ENCODE measurements at places on chromosomes 2 and 18.

DNA sequence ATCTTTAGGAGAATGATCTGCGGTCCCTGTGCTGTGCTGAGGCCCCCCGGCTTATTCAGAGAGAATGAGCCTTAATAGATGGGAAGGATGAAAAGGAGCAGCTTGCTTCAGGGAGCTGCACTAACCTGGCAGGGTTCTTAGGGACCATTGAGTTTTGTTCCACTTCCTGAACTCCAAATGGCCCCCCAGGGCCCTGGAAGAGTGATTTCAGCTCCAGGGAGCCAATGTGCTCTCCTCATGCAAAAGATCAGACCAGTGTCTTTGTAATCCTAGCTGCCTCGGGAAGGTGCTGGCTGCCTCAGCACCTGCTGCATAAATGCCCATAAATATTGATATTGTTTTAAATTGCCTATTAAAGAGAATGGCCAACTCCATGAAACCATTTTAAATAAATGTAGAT is 210.2 kb downstream of the NCK2 start:
- no peak for DNase-seq

DNA sequence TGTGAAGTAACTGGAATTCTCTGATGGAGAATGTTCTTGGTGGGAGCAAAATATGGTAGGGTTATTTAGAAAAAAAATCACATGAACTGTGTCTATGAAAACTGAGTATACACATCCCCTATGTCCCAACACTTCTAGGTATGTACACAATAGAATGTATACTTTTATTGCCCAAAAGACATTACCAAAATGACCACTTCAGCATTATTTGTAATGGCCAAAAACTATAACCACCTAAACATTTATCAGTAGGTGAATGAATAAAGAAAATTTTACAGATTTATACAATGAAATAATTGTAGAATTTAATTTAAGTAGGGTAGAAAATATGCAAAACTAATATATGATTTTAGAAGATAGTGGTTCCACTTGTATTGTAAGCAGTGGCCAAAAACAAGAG is 462.8 kb downstream of the KCNJ3 start:
- DNase-seq: no peak

DNA sequence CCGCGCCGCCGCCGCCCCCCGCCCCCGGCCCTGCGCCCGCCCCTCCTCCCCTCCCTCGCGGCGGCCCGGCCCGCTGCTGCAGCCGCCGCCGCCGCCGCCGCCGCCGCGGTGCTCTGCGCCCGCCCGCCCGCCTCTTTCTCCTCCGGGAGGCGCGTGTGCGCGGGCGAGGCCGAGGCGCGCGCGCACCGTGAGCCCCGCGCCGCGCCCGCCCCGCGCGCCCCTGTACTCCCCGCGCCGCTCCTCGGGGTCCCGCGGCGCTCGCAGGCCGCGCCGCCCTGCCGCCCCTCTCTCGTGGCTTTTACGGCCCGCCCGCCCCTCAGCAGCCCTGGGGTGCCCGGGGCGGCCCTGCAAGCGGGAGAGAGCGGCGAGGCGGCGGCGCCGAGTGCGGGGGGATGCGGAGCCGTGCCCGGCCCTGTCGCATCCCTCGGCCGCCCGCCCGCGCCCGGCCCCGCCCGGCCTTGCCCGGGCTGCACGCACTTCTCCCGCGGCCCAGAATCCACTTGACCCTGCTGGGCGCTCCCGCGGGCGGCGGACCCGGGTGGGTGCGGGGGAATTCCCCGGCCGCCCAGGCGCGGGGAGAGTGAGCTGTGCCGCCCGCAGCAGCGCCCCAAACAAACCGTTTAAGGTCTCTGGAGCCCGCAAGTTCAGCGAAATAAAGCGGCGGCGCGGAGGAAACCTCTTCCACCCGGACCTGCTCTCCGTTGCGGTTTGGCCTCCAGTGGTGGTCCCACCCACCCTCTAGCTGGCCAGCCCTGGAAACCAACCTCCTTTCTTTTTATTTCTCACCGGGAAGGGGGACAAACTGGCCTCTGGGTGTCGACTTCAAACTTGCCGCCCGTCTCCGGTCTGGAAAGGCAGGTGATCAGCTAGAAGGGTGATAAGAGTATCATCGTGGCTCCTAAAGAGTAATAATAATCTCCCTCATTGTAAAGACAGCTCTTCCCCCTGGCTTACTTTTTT is 37.4 kb downstream of the AFF3 start:
- DNase-seq: no peak

GRCh38 chr2:227848586-227848985 is 22.8 kb upstream of the DAW1 start:
- peak; percentile 31 for DNase-seq

GRCh38 chr2:160486341-160486740 is 7.3 kb downstream of the RBMS1 start:
- DNase-seq: no peak

DNA sequence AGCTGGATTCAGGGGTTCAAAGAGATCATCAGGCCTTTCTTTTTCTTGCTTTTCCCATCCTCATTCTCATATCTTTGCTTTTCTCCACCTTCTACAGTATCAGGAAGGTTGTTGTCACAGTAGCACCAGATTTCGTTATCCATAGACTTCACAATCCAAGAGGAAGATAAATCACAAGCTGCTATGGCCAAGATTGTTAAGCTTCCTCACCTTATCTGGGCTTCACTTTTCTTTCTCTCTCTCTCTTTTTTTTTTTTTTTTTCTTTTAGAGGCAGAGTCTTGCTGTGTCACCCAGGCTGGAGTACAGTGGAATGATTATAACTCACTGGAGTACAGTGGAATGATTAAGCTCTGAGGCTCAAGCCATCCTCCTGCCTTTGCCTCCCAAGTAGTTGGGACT is 93.5 kb downstream of the TTC27 start:
- DNase-seq: no peak

DNA sequence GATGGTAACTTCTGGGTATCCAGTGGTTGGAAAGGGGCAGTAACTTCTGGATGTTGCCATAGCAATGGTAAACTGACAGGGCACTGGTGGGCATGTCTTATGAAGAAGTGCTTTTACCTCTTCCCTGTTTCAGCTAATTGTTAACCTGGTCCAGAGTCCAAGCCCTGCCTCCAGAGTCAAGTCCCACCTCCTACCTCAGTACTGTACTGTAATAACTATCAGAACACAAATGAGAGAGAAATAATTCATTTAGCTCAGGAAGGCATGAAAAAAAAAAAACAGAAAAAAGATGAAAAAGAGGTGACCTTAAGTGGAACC is 237.0 kb downstream of the ZNF804A start:
- DNase-seq: no peak

- no peak for DNase-seq
Observed at GRCh38 chr2:61272421-61273070, 110.6 kb downstream of the C2orf74 start.

DNA sequence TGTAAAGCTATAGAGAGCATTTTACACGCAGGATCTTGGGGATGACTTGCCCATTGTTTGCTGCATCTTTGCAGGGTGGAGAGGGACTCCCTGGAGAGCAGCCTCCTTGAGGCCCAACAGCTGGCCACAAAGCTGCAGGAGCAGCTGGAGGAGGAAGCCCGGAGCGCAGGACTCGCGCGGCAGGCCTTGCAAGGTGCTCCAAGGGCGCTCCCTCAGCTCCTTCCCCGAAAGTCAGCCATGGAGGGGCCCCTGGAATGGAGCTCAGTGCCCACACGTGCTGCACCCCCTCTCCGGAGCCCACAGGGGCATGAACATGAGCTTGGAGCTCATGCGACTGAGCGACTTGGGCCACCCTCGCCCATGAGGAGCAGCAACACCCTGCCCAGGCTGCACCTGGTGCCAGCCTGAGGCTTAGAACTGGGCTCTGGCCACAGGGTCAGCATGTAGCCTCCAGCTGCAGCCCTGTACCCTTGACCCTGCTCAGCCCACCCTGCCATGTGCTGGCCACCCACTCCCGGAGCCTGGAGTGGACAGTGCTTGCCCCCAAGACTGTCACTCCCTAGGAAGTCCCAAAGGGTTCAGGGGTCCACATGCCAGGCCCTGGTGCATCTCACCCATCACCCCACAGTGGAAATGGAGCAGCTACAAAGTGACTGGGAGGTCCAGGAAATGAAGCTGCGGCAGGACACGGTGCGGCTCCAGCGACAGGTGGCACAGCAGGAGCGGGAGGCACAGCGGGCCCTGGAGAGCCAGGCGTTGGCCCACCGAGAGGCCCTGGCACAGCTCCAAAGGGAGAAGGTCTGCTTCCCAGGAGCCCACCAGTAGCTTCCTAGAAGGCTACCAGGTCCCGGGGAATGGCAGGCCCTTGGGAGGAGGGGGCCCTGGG is 43.0 kb downstream of the CROCC2 start:
- no peak for DNase-seq

DNA sequence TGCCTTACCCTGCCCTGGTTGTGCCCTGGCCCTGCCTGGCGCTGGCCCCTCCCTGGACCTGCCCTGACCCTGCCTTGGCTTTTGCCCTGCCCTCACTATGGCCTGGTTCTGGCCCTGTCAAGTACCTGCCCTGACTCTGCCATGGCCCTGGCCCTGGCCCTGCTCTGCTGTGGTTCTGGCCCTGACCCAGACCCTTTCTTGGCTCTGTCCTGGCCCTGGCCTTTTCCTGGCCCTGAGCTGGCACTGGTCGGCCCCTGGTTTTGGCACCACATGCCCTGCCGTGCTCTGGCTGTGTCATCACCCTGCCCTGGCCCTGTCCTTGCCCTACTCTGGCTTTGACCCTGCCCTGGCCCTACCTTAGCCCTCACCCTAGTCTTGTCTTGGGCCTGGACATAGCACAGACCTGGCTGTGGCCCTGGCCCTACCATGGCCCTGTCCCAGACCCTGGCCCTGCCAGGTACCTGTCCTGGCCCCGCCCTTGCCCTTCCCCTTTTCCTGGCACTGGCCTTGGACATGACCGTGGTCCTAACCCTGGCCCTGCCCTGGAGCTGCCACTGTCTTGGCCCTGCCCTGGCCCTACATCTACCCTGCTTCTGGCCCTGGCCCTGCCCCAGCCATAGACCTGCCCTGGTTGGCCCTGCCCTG is 4.8 kb upstream of the ANKRD62 start:
- DNase-seq: no peak

- DNase-seq: no peak
Observed at GRCh38 chr2:151363709-151364108, 6.3 kb downstream of the TNFAIP6 start.

- DNase-seq: no peak
Observed at GRCh38 chr18:27250471-27250870, 65.4 kb upstream of the CHST9 start.

- peak; percentile 51 for DNase-seq
Observed at GRCh38 chr2:219497495-219498279, 1.0 kb upstream of the GMPPA start.

DNA sequence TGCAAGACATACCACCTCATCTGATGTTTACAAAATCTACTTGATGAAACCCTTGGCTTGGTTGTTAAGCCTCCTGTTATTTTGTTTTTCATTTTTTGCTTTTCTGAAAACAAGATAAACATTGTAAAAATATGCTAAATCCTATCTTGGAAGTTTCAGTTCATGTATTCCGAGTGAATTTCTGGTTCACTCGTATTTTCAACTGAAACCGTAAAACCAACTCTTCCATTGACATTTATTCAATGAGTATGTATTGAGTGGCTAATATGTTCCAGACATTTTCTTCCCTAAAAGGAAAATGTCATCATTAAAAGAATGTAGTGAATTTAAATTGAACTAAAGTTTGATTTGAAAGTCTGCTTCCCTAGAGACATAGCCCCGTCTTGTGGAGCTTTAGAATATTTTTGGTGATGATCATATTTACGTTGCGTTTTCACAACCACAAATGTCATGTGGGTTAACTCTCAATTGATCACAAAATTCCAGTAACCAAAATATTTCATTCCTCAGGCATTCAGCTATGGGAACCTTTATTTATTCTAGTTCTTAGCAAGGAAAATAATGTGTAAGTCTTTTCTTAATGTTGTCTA is 204.2 kb downstream of the MBD2 start:
- no peak for DNase-seq

- DNase-seq: no peak
Observed at GRCh38 chr18:48785736-48786454, 164.9 kb downstream of the SMAD7 start.

DNA sequence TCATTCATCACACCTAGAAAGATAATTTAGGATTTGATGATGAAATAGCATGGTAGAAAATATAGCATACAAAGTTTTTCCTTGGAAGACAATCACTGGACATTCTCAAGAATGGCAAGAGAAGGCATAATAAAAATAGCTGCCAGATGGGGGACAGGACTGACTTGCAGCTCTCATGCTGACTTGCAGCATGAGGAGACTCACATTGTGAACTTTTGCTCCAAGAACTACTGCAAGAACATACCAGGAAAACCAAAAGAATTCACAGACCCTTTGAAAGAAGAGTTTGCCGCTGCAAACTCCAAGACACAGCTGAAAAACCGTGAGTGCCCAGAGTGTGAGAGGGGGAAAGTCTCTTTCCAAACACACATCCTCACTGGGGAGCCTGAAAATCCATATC is 47.0 kb downstream of the CRYGD start:
- DNase-seq: no peak

GRCh38 chr2:134540990-134541389 is 177.8 kb downstream of the TMEM163 start:
- DNase-seq: no peak

- no peak for DNase-seq
Observed at GRCh38 chr2:37934591-37935513, 9.8 kb downstream of the RMDN2 start.

DNA sequence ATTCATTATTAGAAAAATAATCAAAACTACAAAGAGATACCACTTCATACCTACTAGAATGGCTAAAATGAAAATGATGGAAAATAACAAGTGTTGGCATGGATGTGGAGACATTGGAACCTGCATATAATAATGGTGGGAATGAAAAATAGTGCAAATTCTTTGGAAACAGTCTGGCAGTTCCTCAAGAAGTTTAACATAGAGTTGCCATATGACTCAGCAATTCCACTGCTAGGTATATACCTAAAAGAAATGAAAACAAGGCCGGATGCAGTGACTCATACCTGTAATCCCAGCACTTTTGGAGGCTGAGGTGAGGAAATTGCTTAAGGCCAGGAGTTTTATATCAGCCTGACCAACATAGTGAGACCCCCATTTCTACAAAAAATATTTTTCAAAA is 41.6 kb upstream of the ACYP2 start:
- peak; percentile 37 for DNase-seq

DNA sequence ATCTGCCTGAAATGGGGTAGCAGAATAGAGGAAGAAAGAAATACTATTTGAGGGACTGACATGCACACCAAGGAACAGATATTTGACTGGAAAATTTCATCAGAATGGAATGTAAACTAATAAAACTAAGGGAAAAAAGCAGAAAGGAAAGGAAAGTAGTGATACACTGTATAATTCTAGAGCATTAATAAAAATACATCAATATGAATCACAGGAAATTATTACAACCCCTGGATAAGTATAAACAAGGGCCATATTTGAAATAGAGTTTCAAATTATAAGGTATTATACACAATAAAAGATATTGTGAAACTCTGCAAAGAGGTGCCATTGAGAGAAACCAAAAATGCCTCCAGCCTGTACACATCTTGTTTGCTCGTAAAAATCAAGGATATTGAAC is 149.6 kb downstream of the ICOS start:
- DNase-seq: no peak

DNA sequence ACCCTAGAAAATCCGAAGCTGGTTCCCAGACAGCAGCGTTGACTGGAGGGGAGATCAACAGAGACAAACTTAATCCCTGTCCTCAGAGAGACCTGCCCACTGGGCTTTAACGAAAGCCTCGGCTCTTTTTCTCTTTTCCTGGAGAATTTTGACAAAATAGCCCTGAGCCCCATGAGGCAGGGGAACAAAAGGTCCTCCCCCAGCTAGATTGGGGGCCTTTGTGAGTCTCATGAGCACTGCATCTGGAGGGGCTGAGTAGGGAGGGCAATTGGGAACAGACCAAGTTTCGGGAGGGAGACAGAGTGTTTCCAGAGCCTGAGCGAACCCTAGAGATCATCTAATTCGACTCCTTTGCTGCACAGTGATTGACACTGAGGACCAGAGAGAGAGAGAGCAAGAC is 123.9 kb upstream of the HAAO start:
- no peak for DNase-seq

- DNase-seq: no peak
Observed at GRCh38 chr2:167551416-167551815, 663.1 kb downstream of the XIRP2 start.

Measured in activated CD4-positive, alpha-beta memory T cell treated with anti-CD3 and anti-CD28 coated beads for 36 hours (primary cell).